ENCODE measurements at places on chromosomes 7 and 10.

DNA sequence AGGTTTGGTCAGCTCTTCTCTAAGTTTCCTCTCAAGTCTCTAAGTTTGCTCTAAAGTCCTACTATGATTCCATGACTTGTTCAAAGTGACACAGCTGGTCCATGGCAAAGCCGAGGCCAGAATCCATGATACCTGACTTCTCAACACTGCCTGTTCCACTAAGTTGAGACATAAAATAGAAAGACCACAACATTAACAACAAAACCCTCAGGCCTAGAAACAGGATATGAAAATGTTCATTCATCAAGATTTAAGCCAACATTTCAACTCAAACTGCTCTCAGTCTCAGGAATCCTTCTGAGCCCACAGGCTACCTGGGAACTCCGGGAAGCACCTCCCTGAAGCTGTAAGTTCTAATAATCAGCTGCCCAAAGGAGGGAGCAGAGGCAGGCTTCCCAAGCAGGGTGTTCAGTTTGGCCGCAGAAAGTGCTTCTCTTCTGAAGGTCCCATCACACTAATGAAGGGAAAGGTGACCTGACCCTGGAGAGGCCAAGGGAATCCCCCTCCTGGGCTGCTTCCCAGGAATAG, 62.9 kb downstream of the STK17A start:
- no peak for DNase-seq

DNA sequence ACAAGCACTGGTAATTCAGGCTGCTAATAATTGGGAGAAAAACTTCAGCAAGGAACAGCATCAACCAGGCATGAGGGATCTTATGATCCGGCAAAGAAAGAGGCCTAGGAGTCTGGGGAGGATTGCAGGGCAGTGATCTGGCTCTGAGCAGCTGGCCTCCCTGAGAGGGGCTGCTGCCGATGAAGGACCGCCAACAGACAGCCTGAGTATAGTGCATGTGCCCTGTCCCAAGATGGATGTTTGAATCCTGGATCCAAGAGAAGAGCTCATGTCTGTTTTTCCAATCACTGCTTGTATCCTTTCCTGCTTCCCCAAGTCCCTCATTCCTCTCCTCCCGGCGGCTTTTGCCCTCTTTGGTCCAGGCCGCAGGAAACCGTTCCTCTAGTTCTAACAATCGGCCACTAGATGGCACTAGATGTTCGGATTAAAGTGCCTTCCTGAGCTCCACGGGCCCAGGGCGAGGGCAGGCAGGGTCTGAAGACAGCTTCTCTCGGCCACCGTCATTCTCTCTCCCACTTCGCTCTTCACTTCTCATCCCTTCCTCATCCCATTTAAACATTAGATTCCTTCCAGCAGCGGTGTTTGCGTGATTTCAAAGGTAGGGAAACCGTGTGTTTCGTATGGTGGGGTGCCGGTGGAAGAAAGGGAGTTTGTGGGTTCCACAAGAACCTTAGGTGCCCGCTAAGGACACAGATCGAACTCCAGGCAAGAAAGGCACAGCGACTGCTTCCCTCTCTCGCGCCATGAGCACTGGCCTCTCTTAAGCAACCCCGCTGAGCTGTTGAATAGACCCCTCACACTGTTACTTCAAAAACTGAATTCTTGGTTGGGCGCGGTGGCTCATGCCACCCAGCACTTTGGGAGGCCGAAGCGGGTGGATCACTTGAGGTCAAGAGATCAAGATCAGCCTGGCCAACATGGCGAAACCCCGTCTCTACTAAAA, 82.4 kb downstream of the ADCYAP1R1 start:
- DNase-seq = no peak

DNA sequence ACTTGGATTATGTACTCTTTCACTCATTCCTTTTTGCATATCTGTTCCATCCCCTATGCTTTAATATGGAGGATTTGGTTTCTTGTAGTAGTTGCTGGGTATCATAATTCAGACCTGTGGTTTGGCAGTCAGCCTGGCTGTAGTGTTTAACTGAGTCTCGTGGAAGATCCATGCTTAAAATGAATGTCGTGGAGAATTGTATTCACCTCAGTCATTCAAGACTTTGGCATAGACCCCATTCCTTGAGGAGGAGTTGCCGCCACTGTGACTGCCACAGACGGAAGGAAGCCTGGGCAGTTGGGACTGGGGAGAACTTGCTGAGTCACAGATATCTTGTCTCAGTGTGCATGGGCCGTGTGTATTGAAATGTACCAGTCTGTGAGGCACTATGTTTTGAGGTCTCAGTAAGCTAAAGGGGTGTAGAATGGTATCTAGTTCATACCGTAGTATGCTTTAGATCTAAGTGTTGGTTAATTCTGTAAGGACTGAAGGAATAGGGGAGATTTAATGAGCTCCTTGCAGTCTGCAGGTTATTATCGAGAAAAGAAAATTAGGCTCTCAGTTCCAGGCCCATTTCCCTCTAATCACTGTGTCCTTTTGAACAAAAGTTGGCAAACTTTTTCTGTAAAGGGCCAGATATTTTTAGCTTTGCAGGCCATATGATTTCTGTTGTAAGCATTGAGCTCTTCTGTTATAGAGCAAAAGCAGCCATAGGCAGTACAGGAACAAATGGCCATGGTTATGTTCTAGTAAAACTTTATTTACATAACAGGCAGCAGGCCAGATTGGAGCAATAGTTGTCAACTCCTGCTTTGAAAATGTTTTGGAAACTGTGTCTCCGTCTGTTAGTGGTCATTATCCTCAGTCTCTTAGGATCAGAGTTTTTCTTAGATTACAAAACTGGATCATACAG, 76.8 kb downstream of the TPST1 start:
- DNase-seq = no peak

DNA sequence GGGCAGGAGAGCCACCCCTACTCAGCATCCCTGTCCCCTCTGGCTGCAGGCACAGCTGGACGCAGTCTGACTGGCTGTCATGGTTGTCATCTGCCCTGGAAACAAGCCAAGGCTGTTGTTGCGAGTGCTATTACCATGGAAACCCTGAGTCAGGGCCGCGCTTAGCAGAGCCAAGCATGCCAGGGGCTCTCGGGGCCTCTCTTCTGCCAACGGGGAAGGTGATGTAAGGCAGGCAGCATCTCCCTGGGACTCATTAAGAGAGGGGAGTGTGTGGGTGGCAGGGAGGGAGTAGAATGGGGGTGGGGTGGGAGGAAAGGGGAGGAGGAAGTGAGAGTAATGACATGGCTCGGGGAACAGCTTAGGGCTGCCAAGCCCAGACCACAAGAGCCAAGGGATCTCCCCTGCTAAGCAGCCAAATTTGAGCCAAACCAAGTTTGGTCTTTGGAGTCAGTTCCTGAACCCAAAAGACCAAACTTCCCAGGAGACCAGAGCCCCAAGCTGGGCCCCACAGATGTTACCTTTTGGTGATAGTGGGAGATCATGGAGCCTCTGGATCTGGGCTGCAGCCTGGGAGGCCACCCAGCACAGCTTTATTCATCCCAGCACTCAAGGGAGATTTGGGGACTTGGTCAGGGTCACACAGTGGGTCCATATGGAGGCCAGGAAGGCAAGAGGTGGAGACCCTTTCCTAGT, 67.6 kb downstream of the TMEM130 start:
- no peak for DNase-seq

DNA sequence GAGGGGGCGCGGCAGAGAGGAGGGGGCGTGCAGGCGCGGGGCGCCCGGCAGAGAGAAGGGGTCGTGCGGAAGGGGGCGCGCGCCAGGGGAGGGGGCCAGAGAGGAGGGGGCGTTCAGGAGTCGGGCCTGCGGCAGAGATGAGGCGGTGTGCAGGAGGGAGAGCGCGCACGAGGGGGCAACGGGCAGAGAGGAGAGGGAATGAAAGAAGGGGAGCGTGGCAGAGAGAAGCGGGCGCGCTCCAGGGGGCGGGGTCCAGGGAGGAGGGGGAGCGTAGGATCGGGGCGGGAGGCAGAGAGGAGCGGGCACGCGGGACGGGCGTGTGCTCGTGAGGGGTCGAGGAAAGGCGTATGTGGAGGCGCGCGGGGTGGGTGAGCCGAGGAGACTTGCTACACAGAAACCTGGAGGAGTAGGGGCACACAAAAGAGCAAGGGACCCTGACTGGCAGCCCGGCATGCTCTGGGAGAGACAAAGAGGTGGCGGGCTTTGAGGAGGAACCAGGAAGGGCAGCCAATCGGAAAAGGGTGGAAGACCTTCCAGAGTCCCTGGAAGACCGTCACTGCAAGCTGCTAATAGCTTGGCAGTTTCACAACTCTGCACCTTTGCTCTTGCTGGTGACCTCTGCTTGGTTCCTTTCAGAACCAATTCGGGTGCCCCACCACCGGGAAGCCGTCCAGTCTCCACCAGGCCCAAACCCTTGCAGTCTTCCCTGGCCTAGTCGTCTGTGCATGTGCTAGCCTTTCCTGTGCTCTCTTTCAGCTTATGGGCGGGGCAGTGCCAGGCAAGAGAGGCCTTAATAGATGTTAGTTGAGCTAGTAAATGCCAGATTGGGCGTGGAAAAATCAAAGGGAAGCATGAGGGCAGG, 639 bp downstream of the DYDC2 start:
- DNase-seq = no peak

GRCh38 chr10:122055252-122055651, 66.3 kb downstream of the TACC2 start:
- no peak for DNase-seq

GRCh38 chr7:30175636-30176147, 40.9 kb downstream of the MTURN start:
- DNase-seq = no peak

- no peak for DNase-seq
Measured at GRCh38 chr7:13198727-13199126, 511.3 kb downstream of the ARL4A start.

DNA sequence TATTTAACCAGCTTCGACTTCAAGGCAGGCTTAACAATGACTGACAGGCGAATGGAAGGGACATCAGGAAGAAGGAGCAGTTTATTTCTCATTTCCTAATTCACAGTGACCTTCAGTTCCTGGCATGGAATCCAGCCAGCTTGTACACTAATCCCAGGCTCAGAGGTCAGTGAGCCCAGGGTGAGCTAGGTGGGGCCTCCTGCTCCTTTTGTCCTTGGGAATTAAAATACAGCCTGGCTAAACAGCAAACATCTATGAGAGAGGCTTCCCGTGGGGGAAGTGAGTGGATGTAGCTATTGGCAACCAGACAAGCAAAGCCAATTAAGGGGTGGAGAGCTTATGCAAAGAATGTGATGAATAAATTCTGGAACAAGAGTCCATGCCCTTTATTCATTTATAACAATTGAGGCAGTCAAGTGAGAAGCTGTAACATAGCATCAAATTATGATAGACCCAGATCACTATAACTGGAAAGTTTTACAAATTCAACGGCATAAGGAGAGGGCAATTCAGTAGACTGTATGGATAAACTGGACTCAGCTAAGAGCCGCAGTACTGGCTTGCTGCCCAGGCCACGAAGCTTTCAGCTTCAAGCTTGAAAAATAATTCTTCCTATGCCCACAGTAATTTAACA, 57.1 kb downstream of the STK17A start:
- no peak for DNase-seq

GRCh38 chr10:90985321-90985933, 64.5 kb upstream of the ANKRD1 start:
- no peak for DNase-seq

- DNase-seq = no peak
Measured at GRCh38 chr7:45242698-45243097, 85.1 kb downstream of the RAMP3 start.

DNA sequence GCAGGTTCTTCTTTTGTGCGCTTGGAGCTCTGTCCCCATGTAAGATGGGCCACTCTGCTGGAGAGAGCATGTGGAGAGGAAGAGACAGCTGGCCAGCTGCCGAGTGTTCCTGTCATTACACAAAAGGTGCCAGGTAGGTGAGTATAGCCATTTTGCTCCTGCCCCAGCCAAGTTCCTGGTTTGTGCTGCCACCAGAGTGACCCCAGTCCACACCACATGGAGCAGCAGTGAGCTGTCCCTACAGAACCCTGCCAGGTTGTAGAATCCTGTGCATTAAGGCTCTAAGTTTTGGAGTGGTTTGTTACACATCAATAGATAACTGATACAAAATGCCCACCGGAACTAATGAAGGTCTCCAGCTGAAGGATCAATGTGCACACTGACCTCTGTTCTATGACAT, 84.6 kb upstream of the GHITM start:
- no peak for DNase-seq

- no peak for DNase-seq
Measured at GRCh38 chr7:116161728-116162127, 48.6 kb upstream of the TES start.

DNA sequence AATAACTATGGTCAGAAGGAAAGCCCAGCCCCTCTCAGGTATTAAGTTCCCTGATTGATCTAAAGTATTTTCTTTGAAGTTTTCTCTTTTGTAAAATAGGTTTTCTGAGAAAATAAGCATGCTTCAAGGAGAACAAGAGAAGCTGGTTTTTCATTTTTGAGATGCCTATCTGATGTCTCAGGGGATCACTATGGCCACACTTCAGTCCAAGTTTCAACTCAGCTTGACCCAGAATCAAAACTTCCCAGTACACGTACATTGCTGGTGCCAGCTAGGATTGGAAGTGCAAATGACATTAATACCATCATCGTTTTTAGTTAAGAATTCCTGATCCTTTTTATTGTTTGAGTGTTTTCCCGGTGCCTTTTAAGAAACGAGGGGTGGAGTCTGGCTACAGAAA, 7.2 kb downstream of the ITIH5 start:
- DNase-seq = no peak

GRCh38 chr10:103350517-103351260, at the start of gene PCGF6:
PCGF6 (minus strand) TSS chr10:103351140; CDS start chr10:103351066, 74 bp downstream.
- peak; percentile 36 for DNase-seq

- DNase-seq = no peak
Measured at GRCh38 chr7:106369352-106369751, 84.6 kb upstream of the NAMPT start.

Measured in activated naive CD4-positive, alpha-beta T cell (primary cell).